Psoas muscle (tissue), 8 donors: ENCODE measurements at places on chromosomes 12 and 14. TPM values are rescaled to one million over a fixed set of nuclear protein-coding genes. Genes with fewer than 3 reads are reported as not detected.

The GPRC5A gene
- polyA plus RNA-seq = 0.10 TPM

GRCh38 chr14:72709916-72710611 lies 183.8 kb downstream of the DPF3 start:
- H3K27me3 ChIP-seq = no peaks in the 10 kb centered on the region
- DNase-seq = no peak
- H3K27ac ChIP-seq = no peak overlapping the region
- H3K4me3 ChIP-seq = no peak overlapping the region

- no peaks in the 10 kb centered on the region for H3K27me3 ChIP-seq
- H3K36me3 ChIP-seq = no peaks in the 10 kb centered on the region
- H3K4me1 ChIP-seq = no peaks in the 10 kb centered on the region
- H3K27ac ChIP-seq = no peak overlapping the region
- no peak overlapping the region for H3K4me3 ChIP-seq
Measured at GRCh38 chr12:5033883-5034282, 9.8 kb upstream of the KCNA5 start.

DNA sequence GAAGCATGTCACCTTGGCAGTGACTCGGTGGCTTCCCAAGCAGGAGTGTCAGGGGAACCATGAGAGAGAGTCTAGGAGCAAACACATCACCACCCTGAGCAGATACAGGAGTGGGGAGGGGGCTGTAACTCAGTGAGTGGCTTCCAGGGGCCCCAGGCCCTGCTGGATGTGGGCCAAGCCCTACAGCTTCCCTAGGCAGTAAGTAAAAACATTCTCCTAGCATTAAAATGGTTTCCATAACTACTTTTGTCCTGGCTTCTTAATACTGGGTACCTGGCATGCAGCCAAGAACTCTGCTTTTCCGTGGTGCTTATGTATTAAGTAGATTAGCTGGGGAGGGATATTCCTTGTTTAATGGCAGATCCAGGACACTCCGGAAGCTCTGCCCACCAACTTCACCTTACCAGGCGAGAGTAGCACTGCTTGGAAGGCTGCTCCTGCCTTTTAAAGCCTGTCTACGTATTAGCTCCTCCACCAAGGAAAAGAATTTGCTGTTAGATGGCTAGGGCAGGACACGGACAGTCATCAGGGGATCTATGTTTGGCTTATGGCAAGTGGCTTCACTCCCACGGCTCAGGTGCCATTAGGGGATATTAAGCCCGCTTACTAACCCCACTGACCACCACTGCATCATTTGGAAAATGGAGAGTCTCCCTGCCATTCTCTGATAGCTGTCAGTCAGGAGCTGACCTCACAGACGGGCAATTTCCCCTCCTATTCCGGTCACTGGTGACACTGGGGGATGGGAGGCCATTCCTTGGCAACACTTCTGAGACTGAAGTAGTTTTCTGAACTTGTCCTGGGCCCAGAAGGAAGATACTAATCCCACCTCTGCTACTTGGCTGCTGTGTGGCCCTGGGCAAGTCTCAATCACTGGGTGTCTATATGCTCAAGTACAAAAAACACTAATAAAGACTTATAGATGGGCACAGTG lies 22.8 kb downstream of the OTUB2 start:
- peaks cover 94% of the 10 kb centered on the region for H3K36me3 ChIP-seq
- no peak overlapping the region for H3K27ac ChIP-seq
- peaks cover 26% of the 10 kb centered on the region for H3K4me1 ChIP-seq
- no peak overlapping the region for H3K4me3 ChIP-seq
- no peaks in the 10 kb centered on the region for H3K27me3 ChIP-seq

- H3K4me1 ChIP-seq = peaks cover 60% of the 10 kb centered on the region
- H3K27me3 ChIP-seq = no peaks in the 10 kb centered on the region
- H3K27ac ChIP-seq = peak overlapping the region; percentile 73
- H3K36me3 ChIP-seq = no peaks in the 10 kb centered on the region
Measured at GRCh38 chr14:95507701-95508103, 8.7 kb downstream of the SYNE3 start.

DNA sequence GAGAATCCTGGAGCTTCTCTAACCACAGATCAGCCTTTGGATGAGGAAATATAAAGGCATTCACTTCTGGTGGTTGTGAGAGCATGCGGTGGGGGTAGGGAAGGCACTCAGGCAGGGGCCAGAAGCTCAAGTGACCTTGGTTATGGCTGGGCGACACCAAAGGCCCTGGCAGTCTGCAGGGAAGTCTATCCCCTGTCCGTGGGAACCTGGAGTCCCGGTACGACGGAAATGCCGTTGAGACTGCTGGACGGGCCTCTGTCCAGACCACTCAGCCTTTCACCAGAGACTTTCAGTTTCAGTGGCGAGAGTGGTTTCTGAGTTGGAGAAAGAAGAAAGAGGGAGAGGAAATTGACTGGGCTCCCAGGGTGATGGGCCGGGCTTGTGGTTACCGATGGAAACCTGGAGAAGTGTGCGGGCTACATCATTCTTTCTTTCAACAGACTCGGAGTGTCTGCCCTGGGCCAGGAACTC lies 20.9 kb downstream of the ISCA2 start:
- no peak overlapping the region for H3K4me3 ChIP-seq
- H3K4me1 ChIP-seq = no peaks in the 10 kb centered on the region
- DNase-seq = peak; percentile 70
- no peaks in the 10 kb centered on the region for H3K27me3 ChIP-seq
- no peaks in the 10 kb centered on the region for H3K36me3 ChIP-seq

GRCh38 chr12:57224973-57225679 lies 4.4 kb upstream of the SHMT2 start:
- DNase-seq = no peak
- H3K4me3 ChIP-seq = no peak overlapping the region
- H3K4me1 ChIP-seq = peaks cover 1% of the 10 kb centered on the region
- H3K36me3 ChIP-seq = no peaks in the 10 kb centered on the region

GRCh38 chr14:22384167-22384549 lies 204.9 kb downstream of the DAD1 start:
- no peak overlapping the region for H3K4me3 ChIP-seq
- H3K4me1 ChIP-seq = no peaks in the 10 kb centered on the region
- no peaks in the 10 kb centered on the region for H3K36me3 ChIP-seq

The SLC6A15 gene
- polyA plus RNA-seq = 0.18 TPM

- DNase-seq = no peak
- no peak overlapping the region for H3K4me3 ChIP-seq
- H3K4me1 ChIP-seq = no peaks in the 10 kb centered on the region
- no peaks in the 10 kb centered on the region for H3K27me3 ChIP-seq
- no peak overlapping the region for H3K27ac ChIP-seq
Measured at GRCh38 chr12:95838125-95838524, 20.6 kb upstream of the SNRPF start.

The ACOT4 gene
- 0.16 TPM for polyA plus RNA-seq

- H3K27me3 ChIP-seq = no peaks in the 10 kb centered on the region
- H3K36me3 ChIP-seq = no peaks in the 10 kb centered on the region
- DNase-seq = no peak
- H3K27ac ChIP-seq = no peak overlapping the region
- H3K4me3 ChIP-seq = no peak overlapping the region
Measured at GRCh38 chr12:92078167-92079053, 67.2 kb downstream of the BTG1 start.

DNA sequence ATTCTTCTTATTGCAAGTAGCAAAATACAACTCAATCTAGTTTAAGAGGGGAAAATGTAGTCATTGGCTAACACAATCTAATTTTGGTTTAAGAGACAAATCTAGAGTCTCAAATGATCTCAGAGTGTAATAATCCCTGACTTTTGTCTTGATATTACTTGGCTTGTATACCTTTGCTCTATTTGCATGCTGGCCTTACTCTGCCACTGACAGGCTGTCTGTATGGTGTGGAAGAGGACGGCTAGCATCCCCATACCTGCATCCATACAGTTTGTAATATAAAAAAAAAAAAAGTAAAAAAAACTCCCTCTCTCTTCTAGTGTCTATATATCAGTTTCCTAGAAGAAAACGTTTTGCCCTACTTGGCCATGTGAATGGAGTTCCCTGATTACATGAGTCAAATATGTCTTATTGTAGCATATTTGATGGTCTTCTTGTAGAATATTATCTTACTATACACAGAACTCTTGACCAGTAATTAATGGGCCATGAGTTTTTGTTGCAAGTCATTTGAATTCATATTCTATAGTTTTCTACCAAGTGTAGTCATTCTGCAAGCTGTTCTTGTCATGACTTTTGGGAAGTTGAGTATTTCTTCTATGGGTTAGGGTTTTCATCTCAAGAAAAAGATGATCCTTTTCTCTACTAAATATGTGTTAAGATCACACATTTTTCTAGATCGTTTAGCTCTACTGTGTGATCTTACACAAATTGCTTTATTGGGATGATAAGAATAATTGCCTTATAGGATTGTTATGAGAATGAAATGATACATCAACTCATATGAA lies 8.2 kb downstream of the HIF1A start:
- H3K36me3 ChIP-seq = no peaks in the 10 kb centered on the region
- no peak for DNase-seq
- no peak overlapping the region for H3K4me3 ChIP-seq
- no peaks in the 10 kb centered on the region for H3K27me3 ChIP-seq
- H3K4me1 ChIP-seq = peaks cover 25% of the 10 kb centered on the region

- DNase-seq = no peak
- H3K27ac ChIP-seq = no peak overlapping the region
- H3K4me1 ChIP-seq = no peaks in the 10 kb centered on the region
- no peaks in the 10 kb centered on the region for H3K27me3 ChIP-seq
- H3K36me3 ChIP-seq = no peaks in the 10 kb centered on the region
- H3K4me3 ChIP-seq = no peak overlapping the region
Measured at GRCh38 chr14:94568186-94568585, 6.9 kb downstream of the SERPINA4 start.

GRCh38 chr12:114684098-114684869 lies at the start of gene TBX3:
Gene TBX3, minus strand, starts transcription at chr12:114684175. Its CDS starts 975 bp downstream, at chr12:114683200.
- H3K4me1 ChIP-seq = peaks cover 9% of the 10 kb centered on the region
- H3K36me3 ChIP-seq = no peaks in the 10 kb centered on the region
- H3K27ac ChIP-seq = peak within 1 kb of the TSS; percentile 90
- peaks cover 34% of the 10 kb centered on the region for H3K27me3 ChIP-seq

- H3K27ac ChIP-seq = no peak overlapping the region
- no peaks in the 10 kb centered on the region for H3K36me3 ChIP-seq
- no peak for DNase-seq
- H3K4me1 ChIP-seq = no peaks in the 10 kb centered on the region
- H3K4me3 ChIP-seq = no peak overlapping the region
Measured at GRCh38 chr12:77118696-77119095, 53.3 kb upstream of the E2F7 start.

- no peaks in the 10 kb centered on the region for H3K27me3 ChIP-seq
- H3K27ac ChIP-seq = peak overlapping the region; percentile 44
- peaks cover 27% of the 10 kb centered on the region for H3K4me1 ChIP-seq
- peak overlapping the region; percentile 62 for H3K4me3 ChIP-seq
- no peaks in the 10 kb centered on the region for H3K36me3 ChIP-seq
- DNase-seq = no peak
Measured at GRCh38 chr12:123268850-123269249, 2.8 kb downstream of the CDK2AP1 start.

DNA sequence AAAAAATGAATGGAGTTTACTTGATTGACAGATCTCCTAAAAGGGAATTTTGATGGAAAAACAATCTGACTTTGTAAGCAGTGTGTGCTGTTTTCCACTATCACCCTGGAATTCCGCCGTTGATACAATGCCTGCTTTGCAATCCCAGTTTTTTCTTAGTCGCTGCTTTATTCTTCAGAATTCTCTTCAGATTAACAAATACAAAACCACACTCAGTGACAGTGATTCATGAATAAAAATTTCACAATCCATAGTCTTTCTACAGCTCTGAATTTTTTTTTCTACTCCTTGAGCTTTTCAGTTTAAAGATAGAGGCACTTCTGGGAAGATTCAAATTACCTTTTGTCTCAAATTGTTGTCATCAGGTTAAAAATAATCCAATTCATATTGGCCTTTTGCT lies 44.6 kb upstream of the KITLG start:
- H3K4me1 ChIP-seq = no peaks in the 10 kb centered on the region
- DNase-seq = no peak
- no peaks in the 10 kb centered on the region for H3K36me3 ChIP-seq
- H3K27me3 ChIP-seq = no peaks in the 10 kb centered on the region
- no peak overlapping the region for H3K27ac ChIP-seq

The TNFAIP2 gene
- polyA plus RNA-seq = 52.3 TPM

GRCh38 chr12:129659961-129660622 lies 243.7 kb downstream of the TMEM132D start:
- no peaks in the 10 kb centered on the region for H3K4me1 ChIP-seq
- no peak overlapping the region for H3K4me3 ChIP-seq
- no peak overlapping the region for H3K27ac ChIP-seq
- H3K27me3 ChIP-seq = no peaks in the 10 kb centered on the region
- no peak for DNase-seq

DNA sequence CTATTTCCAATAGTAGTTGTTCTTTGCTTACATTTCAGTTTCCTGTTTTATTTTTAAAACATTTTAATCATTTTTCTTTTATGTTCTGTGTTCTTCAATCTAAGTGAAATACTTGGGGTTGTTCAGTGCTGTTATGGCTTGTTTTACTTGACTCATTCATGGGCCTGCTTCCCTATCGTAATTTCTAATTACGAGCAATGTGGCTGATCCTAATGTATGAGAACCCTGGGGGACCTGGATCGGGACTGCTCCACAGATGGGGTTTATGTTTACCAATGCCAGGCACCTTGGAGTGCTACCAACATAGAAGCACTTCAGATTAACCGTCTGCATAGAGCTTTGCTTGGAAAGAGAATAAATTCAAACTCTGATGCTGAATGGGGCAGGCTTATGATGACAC lies 29.8 kb downstream of the TECPR2 start:
- H3K4me3 ChIP-seq = no peak overlapping the region
- H3K36me3 ChIP-seq = peaks cover 7% of the 10 kb centered on the region
- H3K27me3 ChIP-seq = no peaks in the 10 kb centered on the region
- peaks cover 14% of the 10 kb centered on the region for H3K4me1 ChIP-seq
- no peak overlapping the region for H3K27ac ChIP-seq

The RPL10L gene
- not detected for polyA plus RNA-seq

GRCh38 chr12:4865246-4865645 lies 44.5 kb upstream of the KCNA1 start:
- DNase-seq = no peak
- H3K36me3 ChIP-seq = no peaks in the 10 kb centered on the region
- no peak overlapping the region for H3K27ac ChIP-seq
- H3K27me3 ChIP-seq = peaks cover 3% of the 10 kb centered on the region
- no peaks in the 10 kb centered on the region for H3K4me1 ChIP-seq

The OR6C2 gene
- polyA plus RNA-seq = not detected

DNA sequence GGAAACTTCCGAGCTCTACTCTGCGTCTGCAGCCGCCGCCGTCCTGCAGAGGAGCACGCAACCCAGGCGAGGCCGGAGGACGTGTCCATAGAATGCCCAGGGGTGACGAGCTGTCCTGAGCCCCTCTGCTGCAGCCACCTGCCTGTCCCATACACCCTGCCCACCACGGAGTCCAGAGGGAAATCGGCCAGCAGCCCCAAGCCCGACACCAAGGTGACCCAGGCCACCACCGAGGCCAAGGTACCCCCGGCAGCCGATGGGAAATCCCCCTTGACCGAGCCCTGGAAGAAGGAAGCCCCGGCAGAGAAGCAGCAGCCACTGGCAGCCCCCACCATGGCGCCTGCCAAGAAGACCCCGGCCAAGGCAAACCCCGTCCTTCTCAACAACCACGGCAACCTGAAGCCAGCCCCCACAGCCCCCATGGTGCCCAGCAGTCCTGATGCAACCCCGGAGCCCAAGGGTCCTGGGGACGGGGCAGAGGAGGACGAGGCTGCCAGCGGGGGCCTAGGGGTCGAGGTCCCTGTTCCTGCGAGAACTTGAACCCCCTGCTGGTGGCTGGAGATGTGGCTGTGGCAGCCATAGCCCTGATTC lies 128.7 kb upstream of the C14orf180 start:
- no peak for DNase-seq
- H3K4me1 ChIP-seq = no peaks in the 10 kb centered on the region
- H3K27me3 ChIP-seq = no peaks in the 10 kb centered on the region
- H3K4me3 ChIP-seq = no peak overlapping the region
- H3K27ac ChIP-seq = no peak overlapping the region
- no peaks in the 10 kb centered on the region for H3K36me3 ChIP-seq

The CEBPE gene
- polyA plus RNA-seq = 0.03 TPM
